ENCODE measurements at places on chromosomes 3 and 15.
A peak's percentile ranks its signal among the peaks of the same experiment; 100 is the strongest.

DNA sequence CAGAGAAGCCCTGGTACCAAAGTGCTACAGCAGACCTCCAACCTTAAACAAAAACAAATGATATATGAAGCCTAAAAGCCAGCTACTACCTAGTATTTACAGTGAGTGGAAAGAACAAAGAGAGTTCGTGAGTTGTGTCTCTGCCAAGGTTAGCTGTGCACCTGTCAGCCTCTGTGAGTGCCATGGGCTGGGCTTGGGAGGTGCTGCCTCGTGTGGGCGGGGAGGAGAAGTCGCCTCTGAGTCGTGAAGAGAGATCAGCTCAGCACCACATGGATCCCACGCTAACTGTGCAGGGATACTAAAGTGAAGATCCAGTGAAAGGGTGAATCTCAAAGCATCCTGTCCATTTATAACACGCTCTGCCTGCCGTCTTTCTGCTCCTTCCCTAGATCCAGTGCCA, 101.9 kb downstream of the CHDH start:
- no peak for DNase-seq

- peak; percentile 86 for DNase-seq
These were observed at the start of gene TRANK1 for GRCh38 chr3:36944641-36945270. Gene TRANK1, minus strand, starts transcription at chr3:36945054. Its CDS starts 245 bp downstream, at chr3:36944809.

GRCh38 chr3:116920826-116921610, 211.4 kb downstream of the TUSC7 start:
- peak; percentile 12 for DNase-seq

- no peak for DNase-seq
These were observed 33.8 kb upstream of the EPHB1 start for GRCh38 chr3:134761213-134761612.

DNA sequence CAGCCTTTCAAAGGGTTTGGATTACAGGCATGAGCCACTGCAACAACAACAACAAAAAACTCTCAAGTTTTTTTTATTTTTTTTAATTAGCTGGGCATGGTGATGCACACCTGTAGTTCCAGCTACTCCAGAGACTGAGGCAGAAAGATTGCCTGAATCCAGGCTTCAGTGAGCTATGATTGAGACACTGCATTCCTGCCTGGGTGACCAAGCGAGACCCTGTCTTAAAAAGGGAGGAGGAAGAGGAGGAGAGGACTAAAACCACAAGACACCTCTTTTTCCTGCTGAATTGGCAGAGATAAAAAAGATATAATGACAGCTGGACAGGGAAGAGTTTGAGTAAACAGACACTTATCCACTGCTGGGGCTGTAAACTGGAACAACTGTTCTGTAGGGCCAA, 22.7 kb upstream of the CHRNB4 start:
- DNase-seq, result no peak

DNA sequence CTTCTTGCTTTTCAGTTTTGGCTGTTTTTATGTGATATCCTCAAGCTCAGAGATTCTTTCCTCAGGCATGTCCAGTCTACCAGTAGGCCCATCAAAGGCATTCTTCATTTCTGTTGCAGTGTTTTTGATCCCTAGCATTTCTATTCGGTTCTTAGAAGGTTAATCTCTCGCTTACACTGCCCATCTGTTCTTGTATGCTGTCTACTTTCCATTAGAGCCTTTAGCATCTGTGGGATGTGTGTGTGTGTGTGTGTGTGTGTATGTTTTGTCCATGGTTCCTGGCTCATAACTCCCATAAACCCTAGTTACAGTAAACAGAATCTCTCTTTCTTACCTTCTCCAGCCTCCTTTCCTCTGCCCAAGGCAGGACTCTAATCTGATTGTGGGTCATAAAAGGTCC, 5.1 kb upstream of the SLC22A13 start:
- no peak for DNase-seq

DNA sequence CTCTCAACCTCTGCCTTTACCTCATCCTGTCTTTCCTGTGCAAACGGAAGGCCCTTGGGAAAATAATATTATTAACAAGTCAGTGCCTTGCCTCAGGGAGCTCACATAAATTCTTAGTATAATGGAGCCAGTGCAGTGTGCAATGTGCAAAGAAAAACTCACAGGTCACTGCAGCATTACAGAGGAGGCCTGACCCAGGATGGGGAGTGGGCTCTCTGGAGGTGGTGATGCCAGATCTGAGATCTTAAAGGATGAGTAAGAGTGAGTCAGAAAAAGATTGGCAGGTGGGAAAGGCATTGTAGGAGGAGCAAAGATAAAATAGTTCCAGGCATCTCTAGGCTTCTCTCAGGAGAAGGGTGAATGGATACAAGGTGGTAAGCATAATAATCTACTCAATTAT, 185.6 kb upstream of the ADAMTS9 start:
- DNase-seq, result no peak
